ENCODE measurements at places on chromosomes 6 and 20.

DNA sequence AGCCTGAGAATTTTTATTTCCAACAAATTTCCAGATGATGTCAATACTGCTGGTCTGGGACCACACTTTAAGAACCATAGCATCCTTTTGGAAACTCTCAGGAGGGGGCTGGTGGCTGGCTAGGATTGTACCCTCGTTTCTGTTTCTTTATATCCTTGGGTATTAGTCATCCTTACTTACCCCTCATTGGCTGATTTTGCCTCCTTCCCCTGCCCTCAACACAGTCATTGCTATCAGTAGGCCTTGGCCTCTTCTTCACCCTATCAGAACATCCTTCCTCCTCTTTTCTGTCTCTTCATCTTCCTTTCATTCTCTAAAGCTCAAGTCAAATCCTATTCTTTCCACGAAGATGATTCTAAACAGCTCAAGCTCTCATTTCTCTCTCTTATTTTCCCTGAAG lies 148.5 kb downstream of the ELOVL4 start:
- DNase-seq = no peak

DNA sequence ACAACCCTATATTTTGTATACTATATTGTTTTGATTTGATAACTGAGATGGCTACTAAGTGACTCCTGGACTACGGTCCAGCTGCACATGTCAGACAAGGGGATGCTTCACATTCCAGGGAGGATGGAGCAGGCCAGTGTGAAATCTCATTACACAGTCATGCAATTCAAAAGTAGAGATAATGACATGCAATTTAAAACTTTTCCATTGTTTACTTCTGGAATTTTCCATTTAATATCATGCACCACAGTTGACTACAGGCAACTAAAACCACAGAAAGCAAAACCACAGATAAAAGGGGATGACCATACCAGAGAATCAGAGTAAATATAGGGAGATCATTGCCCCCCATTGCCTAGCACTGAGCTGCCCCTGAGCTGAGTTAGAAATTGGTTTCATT lies 366.4 kb downstream of the BTBD9 start:
- DNase-seq = no peak

DNA sequence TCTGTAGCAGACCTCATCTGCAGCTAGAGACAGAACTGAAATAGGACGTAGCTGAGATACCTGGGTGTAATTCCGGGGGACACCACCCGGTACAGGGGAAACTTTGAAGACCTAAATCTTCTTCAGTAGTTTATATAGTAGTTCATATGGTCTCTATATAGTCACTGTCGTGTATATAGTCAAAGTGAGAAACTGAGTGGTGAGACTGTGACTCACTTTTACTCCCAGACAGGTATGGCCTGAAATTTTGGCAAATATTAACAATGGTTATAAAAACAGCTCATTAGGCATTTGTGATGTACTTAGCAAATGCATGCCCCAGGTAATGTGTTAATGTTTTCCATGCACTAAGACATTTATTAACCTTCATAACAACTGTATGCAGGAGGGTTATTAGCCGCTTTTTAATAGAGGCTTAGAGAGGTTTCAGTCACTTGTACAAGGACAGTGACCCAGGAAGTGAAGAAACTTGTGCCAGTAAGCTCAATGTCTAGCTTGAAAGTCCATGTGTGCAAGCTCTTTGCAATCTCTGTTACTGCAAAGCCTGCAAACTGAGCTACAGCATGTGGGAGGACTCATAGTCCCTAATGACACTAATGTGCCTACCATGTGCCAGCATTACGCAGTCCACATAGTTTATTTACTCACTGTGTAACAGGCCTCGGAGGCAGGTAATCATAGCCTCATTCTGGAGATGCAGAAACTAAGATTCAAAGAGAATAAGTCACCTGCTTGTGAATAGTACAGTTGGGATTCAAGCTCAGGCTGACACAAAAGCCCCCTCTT lies 165.4 kb upstream of the CHD6 start:
- no peak for DNase-seq

GRCh38 chr20:2879146-2879545 lies 5.9 kb downstream of the PTPRA start:
- no peak for DNase-seq

DNA sequence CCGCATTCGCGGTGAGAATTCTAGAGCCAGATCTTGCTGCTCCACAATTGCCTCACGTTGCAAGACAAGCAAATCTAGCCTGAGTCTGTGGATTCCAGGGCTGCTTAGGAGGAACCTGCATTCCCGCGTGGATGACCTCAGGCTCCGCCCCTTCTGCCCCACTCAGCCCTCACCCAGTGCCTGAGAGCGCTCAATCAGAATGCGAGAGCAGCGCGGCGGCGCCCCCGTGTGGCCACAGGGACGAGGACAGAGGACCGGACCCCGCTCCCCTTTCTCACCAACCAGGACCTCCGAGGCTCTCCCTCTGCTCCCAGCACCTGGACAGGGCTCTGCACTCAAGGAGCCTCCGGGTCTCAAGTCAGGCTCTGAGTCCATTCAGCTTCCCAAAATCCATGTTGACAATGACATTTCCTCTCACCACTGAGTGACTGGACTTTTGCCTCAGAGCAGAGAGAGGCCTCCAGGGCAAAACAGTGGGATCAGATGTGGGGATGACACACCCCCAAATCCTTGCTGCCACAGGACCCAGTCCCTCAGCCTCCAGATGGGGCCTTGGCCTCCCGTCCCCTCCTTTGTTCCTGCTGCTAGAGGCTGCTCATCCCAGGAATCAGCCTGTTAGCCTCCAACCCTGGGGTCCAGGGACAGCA lies 52.0 kb downstream of the RPP21 start:
- DNase-seq = peak; percentile 81

- DNase-seq = no peak
These were observed 627.3 kb upstream of the SLC35B3 start for GRCh38 chr6:9062596-9062995.

- DNase-seq = no peak
These were observed 68.4 kb downstream of the ID4 start for GRCh38 chr6:19905584-19905983.

DNA sequence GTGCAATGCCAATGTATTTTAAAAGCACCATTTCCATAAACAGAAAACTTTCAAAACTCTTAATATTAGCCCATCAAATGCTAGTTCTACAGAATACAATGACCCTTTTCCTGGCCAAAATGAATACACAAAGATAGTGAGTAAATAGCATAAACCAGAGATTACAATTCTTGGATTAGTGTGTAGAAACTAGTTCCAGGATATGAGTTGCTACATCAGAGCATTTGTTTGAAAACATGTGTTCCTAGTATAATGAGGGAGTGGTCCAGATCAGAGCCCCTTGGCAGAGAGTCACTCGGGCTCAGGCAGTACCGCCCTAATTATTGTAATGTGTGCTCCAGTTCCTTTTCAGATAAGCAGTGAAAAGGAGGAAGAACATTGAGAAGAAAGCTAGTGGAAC lies 63.7 kb upstream of the COL21A1 start:
- no peak for DNase-seq

- no peak for DNase-seq
These were observed 67.1 kb downstream of the FYN start for GRCh38 chr6:111806165-111806547.

DNA sequence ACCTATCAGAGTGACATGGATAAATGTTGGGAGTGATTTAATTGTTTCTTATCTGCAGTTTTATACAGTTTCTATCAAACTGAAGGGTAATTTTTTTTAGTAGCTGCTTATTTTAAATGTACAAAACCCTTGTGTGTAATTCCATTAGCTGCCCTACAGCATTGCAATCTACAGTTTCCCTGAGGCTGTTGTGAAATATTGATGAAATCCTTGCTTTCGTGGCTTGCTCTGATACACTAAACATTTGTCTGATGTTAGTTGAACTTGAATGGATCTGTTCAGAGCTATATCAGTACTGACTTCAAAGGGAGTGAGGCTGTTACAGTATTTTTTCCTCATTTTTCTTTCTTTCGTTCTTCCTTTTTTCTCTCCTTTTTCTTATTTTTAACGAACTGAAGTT lies 255.4 kb downstream of the TSHZ2 start:
- no peak for DNase-seq

All from naive thymus-derived CD4-positive, alpha-beta T cell (primary cell).